ENCODE measurements at places on chromosomes 7 and 10.
A peak's percentile ranks its signal among the peaks of the same experiment; 100 is the strongest.

DNA sequence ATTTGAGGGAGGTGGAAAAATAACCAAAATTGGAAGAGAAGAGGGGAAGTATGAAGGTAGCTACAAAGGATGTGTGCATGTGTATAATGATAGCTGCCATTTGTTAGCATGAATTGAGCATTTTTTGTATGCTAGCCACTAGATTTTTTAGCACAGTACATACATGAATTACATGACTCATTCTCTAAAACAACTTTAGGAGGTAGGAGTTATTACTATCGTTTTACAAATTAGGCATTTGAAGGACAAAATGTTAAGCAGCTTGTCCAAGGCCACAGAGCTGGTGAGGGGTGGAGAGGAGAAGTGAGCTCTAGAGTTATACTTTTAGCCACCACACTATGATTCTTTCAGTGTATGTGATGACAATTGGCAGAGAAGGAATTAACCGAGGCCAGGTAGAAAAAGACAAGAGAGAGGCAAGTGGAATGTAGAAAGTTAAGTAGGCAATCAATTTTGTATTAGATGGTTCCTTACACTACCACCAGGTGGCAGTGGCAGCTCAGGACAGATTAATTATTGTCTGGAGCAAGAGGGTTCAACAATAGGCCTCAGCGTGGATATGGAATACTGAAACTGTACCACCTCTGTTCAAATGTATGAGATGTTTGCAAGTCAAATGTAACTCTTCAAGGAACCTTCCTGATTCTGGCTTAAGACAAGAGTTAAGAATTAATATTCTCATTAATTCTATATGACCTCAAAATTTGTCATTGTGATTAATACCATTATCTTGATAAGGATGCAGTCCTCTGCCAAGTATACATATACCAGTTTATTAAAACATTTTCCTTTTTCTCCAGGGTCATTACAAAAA, 128.0 kb downstream of the MBL2 start:
- DNase-seq: no peak

- DNase-seq: no peak
Measured at GRCh38 chr7:91068136-91068795, 196.0 kb upstream of the FZD1 start.

GRCh38 chr10:88793712-88794299, 8.7 kb upstream of the LIPM start:
- no peak for DNase-seq

DNA sequence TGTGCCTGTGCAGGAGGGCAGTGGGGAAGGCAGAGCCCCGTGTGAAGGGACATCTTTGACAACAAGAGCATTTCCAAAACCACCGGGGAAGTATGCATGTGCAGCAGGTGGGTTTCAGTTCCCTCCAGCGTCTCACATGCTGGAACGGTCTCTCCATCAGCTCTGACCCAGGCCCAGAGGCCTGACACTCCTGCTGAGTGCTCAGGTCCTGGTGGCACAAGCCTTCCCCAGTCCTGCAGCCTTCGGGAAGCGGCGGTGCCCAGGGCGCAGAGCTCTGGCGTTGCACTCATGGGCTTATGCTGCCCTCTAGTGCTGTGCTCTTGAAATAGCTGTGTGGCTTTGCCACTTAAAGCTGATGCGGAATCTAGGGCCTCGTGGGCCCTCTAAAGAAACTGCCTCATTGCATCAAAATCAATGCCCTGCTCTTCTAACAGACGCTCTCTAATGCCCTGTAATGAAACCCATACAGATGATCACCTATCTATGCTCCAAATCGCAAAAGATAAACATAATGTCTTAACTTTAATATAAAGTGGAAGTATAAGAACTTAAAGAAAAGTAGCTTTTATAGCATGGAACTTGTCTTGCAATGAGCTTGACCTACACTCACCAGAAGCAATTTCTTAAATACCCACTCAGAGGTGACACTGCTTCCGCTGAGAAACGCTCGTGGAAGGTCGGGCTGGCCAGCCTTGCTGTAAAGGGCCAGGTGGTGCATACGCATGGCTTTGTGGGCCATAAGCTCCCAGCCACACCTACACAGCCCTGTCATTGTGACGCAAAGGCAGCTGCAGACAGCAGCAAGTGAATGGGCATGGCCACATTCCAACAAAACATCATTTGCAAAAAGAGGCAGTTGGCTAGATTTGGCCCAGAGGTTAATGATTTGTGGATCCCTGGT, 38.6 kb downstream of the CLRN3 start:
- DNase-seq: peak; percentile 9

GRCh38 chr7:37234928-37235327, 213.7 kb downstream of the ELMO1 start:
- no peak for DNase-seq

DNA sequence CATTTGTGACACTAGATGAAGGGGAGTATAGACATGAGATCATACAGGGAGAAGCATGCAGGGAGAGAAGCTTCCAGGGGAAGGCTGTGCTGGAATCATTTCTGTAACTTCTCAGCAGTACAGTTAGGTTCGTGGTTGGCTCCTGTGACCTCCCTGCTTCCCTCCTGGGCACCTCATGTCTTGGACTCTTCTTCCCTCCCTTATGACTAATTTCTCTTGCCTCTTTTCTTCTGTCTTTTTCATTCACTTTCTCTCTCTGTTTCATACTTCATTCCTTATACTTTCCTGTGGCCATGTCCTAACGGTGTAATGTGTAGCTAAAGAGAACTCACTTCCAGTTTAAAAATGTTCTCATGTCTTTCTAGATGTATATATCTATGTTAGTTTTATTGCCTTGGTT, 19.1 kb upstream of the HKDC1 start:
- DNase-seq: no peak

Measured in activated T-cell treated with anti-CD3 and anti-CD28 coated beads for 4 hours (primary cell).